GOT3 (cell line): ENCODE measurements at places on chromosomes 2 and 18.

DNA sequence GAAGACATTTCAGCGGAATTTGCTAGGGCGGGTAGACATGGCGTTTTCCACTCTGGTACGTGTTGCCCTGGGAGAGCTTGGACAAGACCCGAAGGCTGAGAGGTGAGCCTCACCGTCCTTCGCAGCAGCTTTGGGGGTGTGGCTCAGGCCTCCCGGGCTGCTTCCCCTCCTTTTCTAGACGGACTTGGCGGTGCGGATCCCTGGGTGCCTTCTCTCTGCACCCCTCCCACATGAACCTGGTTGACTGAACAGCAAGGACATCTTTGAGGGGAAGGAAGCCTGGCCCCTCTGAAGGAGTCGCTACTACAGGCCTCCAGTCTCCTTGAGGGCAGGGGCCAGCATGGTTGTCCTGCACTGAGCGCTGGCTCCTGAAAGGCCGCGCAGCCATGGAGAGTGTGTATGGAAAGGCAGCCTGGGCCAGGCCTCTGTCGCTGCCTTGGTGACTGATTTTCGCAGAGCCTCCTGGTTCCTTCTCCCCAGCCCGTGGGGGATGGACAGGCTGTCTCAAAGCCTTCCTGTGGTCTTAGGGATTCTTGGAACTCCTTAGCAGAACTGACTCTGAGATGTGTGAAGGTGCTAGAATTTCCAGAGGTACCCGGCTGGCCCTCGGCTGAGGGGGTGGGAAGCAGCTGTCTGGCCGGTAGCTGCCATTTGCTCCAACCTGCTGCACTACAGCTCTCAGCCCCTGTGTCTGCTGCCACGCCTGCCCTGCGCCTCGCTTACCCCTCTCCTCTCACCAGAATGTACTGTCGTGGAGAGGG lies 9.9 kb downstream of the CNNM4 start:
- no peak for DNase-seq

DNA sequence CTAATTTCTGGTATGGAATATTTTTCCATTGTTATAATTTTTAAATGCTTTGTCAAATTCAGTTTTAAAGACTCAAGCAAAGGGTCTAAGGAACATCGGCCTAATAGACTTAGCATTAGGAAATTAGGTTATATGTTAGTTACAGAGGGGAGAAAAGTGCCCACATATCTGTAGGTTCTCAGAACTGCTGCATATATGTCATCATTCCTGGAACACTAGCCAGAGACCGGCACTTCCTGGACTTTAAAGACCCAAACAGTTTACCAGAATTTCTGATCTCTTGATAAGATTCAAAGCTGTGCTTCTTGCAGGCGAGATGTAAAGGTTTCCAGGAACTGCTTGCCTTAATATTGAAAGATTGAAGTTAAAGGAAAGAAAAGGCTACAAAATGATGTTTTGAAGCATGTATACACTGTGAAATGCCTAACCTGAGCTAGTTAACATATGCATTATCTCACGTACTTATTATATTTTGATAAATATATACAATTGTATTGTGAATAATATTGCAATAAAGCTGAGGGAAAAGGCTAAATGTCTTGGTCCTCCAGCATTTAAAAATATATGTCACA lies 993.6 kb downstream of the LRP1B start:
- no peak for DNase-seq

DNA sequence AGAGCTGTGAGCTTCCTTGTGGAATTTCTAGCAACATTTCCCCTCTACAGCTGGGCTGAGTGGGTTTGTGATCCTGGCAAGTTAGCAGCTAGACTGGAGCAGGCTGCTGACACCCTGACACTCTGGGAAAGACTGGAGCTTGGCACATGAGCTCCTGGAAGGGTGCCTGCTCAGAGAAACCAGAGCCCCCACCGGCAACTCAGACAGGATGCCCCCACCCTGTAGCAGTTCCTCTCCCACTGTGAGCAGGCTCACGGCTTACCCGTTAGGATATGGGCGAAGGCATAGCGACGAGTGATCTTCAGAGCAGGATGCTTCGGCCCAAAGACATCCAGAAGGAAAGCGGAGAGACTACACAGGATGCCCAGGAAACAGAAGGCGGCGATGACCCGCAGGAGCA lies 11.2 kb downstream of the TMEM127 start:
- DNase-seq = no peak

- DNase-seq = no peak
Measured at GRCh38 chr18:75003764-75004690, 204.9 kb downstream of the PTGR3 start.

- DNase-seq = no peak
Measured at GRCh38 chr2:106097038-106098000, 96.8 kb downstream of the UXS1 start.

- DNase-seq = no peak
Measured at GRCh38 chr2:154240921-154241379, 369.2 kb downstream of the GALNT13 start.

DNA sequence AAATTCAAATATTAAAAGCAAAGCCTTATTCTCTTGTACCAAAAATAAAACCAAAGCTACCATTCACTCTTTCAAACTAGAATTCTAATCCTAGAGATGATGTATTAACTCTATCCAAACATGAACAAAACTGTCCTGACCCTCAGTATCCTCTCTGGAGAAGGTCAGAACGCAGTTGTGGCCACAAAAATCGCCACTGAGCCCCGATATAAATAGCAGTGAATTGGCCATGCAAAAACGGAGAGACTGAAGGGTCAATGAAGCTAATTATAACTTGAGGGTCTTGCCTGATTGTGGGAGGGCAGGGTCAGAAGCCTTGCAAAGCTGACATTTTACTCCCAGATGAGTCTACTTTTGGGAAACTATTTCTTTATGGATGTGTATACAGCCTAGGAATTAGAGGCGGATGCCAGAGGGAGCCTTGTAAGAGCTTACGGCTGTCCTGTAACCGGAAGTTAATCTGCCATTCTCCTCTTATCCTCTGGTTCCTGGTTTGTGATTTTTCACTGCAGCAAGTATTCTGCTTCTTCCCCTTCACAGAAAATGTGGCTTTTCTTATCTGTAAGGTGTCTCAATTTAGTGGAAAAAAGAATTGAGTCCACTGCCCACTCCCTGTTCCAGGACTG lies 28.1 kb downstream of the CAVIN2 start:
- DNase-seq = no peak

GRCh38 chr18:36578871-36579710 lies 249.7 kb downstream of the TPGS2 start:
- no peak for DNase-seq

GRCh38 chr2:233354971-233355574 lies 779 bp downstream of the DGKD start:
- DNase-seq = no peak

DNA sequence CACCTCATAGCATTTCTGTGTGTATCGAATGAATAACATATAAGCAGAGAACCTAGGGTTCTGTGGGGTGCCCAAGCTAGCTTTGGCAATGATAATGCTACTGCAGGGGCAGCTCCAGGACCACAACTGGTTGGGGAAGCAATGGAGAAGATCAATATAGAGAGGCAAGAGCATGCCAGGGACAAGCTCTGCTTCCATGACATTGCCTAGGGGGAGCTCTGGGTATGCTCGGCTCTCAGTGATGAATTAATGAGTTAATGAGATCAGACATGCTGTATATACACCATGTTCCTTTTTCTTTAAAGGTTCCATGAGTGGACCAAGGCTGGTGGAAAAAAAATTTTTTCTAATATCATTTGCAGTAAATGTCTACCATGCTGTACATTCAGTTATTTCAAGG lies 618.4 kb downstream of the BCL11A start:
- DNase-seq = no peak

DNA sequence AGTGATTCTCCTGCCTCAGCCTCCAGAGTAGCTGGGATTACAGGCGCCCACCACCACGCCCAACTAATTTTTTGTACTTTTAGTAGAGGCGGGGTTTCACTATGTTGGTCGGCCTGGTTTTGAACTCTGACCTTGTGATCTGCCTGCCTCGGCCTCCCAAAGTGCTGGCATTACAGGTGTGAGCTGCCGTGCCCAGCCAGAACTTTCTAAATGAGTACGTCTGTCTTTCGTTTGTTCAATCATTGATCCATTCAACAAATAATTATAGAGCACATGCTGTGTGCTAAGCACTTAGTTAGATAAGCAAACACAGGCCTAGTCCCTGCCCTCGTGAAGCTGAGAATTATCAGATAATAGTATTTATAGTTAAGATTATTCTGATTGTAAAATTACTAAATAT lies 56.5 kb downstream of the TTC39C start:
- DNase-seq = no peak

- DNase-seq = no peak
Measured at GRCh38 chr2:129734343-129735034, 245.0 kb upstream of the RAB6C start.

DNA sequence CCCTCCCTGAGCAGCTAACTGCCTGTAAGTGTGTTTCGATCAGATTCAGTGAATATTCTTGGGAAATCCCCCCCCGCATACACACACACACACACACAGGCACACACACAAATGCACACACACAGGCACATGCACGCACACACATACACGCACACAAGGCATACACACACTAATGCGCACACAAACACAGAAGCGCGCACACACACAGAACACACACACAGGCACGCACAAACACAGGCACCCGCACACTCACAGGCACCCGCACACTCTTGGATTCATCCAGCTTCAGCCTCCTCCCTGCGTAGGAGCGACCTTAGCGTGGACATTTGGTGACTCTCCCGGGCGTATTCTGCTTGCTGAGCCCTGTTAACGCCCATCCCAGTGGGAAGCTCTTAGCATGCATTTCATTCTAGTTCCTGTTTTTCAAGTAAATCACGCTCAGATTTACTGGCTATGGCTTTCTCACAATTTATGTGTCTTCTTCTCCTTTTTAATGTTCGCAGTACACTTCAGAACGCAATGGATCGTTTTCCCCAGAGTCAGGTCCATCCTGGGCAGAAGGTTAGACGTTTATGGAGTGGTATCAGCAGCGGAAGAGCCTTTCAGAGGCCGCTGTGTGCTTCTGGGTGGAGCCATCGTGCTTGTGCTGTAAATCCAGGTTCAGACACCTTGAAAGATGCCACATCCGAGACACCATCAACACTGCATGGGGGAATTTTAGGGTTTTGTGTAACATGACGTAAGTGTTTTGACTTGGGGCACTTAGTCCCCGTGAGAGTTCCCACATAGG lies 656.6 kb downstream of the GALR1 start:
- no peak for DNase-seq

- DNase-seq = no peak
Measured at GRCh38 chr2:129726216-129726615, 253.2 kb upstream of the RAB6C start.

GRCh38 chr2:130890941-130891669 lies 54.4 kb downstream of the ARHGEF4 start:
- DNase-seq = no peak

DNA sequence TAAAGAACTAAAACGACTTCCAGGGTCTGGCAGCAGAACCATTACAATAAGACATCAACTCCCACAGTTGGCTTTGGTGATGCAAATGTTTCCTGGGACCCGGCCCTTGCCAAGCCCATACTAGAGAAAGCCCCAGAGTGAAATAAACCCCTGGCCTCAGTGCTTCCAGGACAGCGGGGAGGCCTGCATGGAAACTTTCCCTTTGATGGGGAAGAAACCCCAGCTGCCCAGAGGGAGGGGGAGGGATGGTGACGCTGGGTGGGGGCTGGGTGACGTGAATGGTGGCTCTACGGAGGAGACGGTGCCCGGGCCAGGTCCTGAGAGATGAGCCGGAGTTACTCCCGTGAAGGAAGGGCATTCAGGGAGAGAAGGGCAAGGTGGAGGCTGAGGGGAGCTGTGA lies 27.5 kb downstream of the INHBB start:
- no peak for DNase-seq

- no peak for DNase-seq
Measured at GRCh38 chr2:173580956-173581355, 226.3 kb downstream of the CDCA7 start.

- DNase-seq = peak; percentile 58
Measured at GRCh38 chr2:105454801-105455485, 56.1 kb upstream of the FHL2 start.

GRCh38 chr2:15955232-15955988 lies 15.1 kb downstream of the MYCN start:
- DNase-seq = no peak

GRCh38 chr18:61503688-61504087 lies 170.5 kb downstream of the CDH20 start:
- DNase-seq = no peak

DNA sequence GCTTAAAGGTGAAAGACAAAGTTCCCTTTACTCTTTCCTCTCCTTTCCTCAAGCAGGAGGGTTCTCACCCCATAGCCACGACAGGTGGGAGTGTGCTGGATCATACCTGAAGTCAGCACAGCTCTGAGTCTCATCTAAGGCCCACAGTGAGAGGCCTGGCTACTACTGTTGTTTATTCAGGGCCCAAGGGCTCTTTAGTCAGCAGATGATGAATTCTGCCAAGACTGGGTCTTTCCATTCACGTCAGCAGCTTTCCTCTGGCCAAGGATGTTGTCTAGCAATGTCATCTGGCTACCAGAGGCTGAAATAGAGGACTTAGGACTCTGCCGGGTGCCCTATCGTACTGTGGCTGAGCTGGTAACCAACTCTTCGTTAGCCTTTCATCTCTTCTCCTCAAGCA lies 308.4 kb upstream of the THUMPD2 start:
- no peak for DNase-seq

DNA sequence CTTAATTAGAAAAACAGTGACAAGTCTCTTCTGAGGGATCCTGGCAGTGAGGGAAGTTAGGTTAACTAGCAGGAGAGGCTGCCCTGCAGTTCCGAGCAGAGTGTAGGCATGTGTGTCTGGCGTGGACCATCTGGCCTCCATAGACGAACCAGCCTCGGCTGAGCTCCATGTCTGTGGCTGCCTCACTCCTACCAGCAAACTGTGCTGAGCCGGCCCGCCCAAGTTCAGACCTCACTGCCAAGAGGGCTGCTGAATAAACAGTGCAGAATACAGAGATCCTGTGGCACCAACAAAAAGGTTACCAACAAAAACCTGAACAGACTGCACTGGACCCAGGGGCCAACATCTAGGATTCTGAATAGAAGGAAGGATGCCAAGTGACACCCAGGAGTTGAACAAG lies 27.3 kb downstream of the INO80C start:
- DNase-seq = no peak

DNA sequence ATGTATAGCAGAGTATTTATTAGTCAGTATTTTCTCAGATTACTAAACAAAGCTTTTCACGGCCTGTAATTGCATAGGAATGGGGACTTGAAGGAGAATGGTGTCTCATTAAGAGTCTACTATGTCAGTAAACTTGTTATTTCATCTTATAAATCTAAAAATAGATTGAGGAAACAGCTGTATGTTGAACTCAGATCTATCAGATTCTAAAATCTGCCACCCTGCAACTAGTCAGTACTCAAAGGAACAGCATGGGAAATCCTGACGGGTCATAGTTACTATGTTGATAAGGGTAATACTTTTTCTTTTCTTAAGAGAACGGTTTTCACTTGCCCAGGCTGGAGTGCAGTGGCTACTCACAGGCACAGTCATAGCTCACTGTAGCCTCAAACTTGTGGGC lies 70.2 kb upstream of the EMILIN2 start:
- DNase-seq = no peak

DNA sequence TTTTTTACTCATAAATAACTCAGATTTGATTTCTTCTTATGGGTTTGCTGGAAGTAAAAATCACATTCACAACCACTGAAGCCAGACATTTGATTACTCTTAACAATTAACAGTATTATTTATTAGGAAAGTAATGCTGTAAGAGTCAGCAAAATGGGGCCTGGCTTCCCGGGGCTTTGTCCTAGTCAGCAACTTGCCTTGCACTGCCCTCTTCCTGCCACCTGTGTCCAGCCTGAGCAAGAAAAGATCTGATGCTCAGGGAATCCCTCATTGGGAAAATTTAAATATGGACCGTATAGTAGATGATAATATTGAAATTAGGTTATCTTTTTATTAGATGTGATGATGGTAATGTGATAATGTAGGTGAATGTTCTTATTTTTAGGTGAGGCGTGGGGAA lies 30.8 kb upstream of the ACYP2 start:
- DNase-seq = no peak
